ENCODE measurements at places on chromosomes 3 and 15.

GRCh38 chr3:112647122-112647521 is 6.2 kb upstream of the CCDC80 start:
- DNase-seq = no peak

DNA sequence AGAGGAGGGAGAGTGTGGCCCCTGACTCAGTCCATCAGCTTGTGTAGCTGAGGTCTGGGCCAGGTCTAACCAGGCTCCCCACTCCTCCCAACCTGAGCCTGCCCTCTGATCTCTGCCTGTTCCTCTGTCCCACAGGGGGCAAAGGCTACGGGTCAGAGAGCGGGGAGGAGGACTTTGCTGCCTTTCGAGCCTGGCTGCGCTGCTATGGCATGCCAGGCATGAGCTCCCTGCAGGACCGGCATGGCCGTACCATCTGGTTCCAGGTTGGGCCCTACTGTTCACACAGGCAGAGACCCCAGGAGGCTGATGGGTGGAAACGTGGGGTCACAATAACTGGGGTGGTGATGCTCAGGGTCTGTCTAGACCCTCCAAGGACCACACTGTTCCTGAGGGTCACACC is 6.8 kb downstream of the NEIL1 start:
- DNase-seq = no peak

- peak; percentile 27 for DNase-seq
Observed at GRCh38 chr15:72472992-72473610, 1.0 kb upstream of the ARIH1 start.

GRCh38 chr3:111325160-111325718 is 216.8 kb upstream of the CD96 start:
- no peak for DNase-seq

- DNase-seq = peak; percentile 69
Observed at GRCh38 chr3:11059090-11059798, 66.7 kb downstream of the SLC6A1 start.

DNA sequence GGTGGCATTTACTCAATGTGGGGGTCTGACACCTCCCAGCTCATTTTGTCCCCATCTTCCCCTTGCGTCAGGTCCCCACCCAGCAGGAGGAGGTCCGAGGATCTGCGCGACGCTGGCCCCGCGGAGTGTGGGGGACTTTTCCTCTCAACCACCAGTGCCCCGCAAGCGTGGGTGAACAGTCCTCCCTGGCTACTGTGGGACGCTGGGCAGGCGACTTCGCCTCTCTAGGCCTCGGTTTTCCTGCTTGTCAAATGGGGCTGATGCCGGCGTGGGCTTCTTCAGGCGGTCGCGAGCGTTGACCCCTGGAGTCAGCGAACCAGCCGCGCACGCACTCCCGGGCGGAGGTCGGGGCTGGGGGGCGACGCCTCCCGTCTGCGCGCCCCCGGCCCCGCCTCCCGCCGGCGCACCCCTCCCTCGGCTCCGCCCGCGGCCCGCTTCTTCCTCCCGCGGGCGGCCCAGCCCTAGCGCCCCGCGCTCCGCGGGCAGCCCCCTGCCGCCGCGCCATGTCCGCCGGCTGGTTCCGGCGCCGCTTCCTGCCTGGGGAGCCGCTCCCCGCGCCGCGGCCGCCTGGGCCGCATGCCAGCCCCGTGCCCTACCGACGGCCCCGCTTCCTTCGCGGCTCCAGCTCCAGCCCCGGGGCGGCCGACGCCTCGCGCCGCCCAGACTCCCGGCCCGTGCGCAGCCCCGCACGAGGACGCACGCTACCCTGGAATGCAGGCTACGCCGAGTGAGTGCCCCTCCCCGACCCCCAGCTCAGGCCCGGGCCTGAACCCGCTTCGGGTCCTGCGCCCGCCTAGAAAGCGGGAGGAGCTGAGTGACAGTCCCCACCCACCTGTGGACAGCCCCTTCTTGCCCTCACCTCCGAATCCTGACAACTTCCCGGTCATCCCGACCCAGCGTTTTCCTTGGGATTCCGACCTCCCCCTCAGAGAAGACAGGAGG is at the start of gene PPM1M:
Gene PPM1M, plus strand, starts transcription at position 438 of the 942 bp plus-strand sequence. Its CDS starts 66 bp downstream, at position 504.
- peak; percentile 68 for DNase-seq

DNA sequence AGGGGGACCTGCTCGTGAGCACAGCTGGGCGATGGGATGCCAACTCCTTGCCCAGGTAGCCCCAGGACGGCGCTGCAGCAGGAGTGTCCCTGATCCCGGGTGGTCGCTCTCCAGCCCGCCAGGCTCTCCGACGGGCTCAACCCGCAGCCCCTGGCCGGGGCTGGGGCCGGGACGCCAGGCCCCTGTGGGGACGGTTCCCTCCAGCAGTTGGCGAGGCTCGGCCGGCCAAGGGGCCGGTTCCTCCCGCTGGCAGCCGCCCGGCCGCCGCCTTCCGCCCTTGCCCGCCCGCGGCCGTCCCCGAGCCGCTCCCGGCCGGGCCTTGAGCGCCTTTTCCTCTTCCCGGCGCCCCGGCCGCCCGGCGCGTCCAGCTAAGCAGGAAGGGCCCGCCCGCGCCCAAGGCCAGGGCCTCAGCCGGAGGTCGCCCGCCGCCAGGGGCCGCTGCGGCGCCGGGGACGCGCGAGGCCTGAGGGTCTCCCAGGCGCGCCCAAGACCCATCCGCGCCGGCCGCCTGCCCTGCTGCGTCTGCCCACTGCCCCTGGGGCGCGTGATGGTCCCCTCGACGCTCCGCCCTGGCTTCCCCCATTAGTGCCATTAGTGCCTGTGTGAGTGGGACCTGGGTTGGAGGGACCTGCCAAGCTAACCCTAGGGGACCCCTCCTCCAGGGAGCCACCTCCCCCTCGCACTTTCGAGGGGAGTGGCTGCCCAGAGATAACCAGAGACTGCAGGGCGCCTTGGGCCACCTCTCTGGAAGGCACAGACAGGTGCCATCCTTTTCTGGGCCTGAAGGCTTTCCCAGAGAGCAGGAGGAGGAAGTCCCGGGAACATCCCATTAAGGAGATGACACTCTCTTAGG is 106.4 kb downstream of the FBLN2 start:
- DNase-seq = peak; percentile 48

DNA sequence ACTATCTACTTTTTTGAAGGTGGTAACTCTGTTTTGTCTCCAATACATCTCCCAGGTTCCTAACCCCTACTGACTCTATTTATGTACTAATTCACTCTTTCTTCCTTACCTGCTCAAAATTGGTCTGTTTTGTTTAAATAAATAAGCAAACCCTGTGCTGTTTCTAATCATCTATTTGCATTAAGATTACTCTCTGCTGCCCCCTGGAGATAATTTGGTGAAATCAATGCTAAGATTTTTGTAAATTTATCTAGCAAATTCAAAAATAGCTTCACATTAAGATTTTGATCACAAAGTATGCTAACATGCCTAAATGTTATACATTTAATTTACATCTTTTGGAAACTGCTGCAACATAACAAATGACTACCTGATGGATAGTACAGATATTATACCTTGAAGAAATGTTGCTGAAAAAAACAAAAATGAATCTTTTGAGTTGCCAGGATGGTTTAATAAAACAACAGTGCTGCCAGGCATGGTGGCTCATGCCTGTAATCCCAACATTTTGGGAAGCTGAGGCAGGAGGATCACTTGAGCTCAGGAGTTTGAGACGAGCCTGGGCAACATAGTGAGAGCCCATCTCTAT is 4.4 kb upstream of the CD200R1 start:
- peak; percentile 57 for DNase-seq

DNA sequence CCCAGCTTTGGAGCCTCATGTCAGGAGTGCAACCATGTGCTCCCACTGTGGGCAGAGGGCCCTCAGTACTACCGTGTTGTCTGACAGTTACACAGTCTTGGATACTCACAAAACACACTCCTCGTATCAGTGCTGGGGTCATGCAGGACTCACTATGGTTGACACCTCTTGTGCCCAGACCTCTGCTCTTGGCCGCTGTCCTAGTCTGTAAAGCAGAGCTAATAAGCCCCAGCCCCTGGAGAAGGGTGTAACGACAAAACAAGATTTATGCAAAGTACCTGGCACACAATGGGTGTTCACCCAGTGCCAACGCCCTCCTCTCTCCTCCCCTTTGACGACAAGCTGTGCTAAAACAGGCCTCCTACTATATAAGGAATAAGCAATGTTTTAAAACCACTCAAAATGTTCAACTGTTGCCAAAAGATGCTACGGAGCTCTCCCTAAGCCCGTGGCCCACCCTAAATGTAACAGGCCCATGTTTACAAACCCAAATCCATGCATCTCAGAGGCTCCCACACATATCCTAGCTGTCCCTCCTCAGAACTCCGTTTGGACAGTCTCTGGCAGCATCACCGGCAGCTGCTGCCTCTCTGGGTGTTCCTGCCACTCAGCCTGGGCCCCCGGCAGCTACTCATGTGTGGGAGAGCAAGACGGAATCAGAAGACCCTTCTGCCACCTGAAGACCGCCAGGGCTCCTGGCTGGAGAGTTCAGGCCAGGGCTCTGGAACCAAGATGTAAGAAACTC is 65.8 kb downstream of the MRPL46 start:
- DNase-seq = no peak

GRCh38 chr15:72797338-72797689 is 13.8 kb upstream of the ADPGK start:
- no peak for DNase-seq

- no peak for DNase-seq
Observed at GRCh38 chr3:183260167-183260904, 7.3 kb downstream of the B3GNT5 start.
